Activated CD4-positive, CD25-positive, alpha-beta regulatory T cell treated with anti-CD3 and anti-CD28 coated beads, Interleukin-2, amount 50 U/mL, for 72 hours (primary cell): ENCODE measurements at places on chromosomes 2 and 18.
A peak's percentile ranks its signal among the peaks of the same experiment; 100 is the strongest.

DNA sequence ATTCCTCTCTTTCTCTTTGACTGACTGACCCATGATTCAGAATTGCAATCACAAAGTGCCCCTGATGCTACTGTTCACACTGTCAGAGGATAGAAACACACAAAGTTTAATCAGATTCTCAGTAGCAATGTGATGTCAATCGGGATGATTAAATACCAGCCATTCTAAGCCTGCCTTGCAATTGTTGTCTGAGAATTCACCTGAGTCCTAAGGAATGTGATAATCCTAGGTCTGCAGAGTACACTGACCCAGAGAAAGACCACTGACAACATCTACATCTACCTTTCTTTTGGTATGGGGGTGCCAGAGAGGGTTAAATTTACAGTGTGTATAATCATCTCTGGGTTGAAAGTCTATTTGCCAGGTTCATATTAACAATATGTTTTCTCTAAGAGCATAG, 883.3 kb downstream of the NRXN1 start:
- DNase-seq: no peak

DNA sequence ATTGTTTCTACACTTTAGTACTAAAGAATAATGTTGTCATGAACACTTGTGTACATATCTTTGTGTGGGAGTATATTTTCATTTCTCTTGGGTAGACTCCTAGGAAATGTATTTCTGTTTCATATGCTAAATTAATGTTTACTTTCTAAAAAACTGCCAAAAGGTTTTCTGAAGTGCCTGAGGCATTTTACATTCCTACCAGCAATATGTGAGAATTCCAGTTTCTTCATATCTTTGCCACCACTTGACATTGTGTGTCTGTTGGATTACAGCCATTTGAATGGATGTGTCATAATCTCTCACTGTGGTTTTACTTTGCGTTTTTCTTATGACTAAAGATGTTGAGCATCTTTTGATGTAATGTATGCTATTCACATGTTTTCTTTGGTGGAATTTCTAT, 428.2 kb upstream of the KCNH7 start:
- DNase-seq: no peak

- DNase-seq: no peak
Measured at GRCh38 chr2:66517772-66518171, 82.8 kb downstream of the MEIS1 start.

- DNase-seq: no peak
Measured at GRCh38 chr2:120465012-120465700, 119.2 kb downstream of the INHBB start.

DNA sequence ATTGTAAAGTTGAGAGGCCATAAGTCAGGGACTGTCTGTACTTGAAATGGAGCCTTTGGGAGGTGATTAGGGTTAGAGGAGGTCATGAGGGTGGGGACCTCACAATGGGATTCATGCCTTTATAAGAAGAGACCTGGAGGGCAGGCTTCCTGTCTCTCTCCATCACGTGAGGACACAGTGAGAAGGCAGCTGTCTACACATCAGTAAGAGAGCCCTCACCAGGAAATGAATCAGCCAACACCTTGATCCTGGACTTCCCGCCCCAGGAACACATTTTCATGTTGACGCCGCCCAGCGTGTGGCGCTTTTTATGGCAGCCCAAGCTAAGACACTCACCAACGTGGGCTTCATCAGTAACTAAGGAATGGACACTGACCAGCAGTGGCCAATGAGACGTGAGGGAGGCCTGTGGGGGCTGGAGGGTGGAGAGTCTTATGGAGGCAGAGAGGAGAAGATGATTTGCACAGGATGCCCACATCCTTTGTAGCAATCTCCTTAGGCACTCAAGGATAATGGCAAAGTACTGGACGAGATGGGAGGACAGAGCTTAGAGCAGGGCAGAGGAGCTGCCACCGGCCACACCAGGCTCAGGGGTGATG, 162.7 kb downstream of the EIPR1 start:
- DNase-seq: no peak

GRCh38 chr2:127453013-127453391, 34.8 kb downstream of the PROC start:
- DNase-seq: no peak

DNA sequence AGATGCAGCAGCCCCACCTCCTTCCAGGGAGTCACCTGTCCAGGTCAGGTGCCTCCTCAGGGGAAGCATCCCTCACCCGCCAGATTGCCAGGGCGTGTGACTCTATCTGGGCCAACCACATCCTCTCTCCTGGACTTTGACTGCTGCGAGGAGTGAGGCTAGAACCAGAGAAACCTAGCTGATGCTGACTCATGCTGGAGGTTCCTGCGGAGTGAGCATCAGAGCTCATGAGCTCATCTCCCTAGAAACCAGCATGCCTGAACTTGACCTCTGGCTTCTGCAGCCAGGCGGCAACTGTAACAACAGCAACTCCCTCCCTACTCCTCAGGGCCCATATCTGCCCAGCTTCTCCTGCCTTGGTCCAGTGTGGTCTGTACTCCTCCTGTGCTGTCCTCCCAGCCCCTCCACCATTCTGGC, 28.3 kb upstream of the NT5DC4 start:
- peak; percentile 45 for DNase-seq

DNA sequence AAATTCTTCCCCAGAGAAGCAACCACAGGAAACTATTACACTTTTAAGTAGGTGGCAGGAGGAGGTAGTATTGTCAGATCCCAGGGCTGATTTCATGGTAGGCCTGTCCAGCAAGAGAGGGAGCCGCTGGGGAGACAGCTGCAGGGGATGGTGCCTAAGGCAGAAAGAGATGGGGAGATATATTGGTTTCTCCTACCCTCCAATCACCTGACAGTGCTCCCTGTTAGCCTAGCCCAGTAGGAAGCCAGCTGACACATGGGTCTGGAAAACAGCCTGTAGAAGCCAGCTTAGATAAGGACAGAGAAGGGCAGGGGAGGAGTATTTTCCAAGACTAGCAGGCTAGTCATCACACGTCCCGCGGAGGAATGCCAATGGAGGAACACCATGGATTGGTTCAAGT, 8.2 kb upstream of the SPOPL start:
- DNase-seq: no peak

- DNase-seq: no peak
Measured at GRCh38 chr2:220315098-220315823, 687.8 kb downstream of the SLC4A3 start.

DNA sequence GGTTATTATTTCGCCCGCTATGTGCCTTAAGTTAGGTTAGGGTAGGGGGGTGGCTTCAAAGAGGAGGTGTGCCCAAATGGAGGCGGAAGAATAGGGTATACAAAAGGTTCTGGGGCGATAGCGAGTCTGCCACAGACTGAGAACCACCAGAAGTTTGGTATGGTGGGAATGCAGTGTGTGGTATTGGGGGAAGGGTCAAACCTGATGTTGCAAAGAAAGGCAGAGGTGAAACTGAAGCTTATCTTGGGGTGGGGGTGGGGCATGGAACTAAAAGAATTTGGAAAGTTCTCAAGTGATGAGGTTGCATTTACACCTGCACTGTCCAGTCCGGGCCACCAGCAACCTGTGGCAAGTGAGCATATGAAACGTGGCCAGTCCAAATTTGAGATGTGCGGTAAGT, 11.8 kb upstream of the CCBE1 start:
- DNase-seq: no peak

GRCh38 chr2:9914384-9915065, 37.0 kb upstream of the GRHL1 start:
- peak; percentile 48 for DNase-seq

DNA sequence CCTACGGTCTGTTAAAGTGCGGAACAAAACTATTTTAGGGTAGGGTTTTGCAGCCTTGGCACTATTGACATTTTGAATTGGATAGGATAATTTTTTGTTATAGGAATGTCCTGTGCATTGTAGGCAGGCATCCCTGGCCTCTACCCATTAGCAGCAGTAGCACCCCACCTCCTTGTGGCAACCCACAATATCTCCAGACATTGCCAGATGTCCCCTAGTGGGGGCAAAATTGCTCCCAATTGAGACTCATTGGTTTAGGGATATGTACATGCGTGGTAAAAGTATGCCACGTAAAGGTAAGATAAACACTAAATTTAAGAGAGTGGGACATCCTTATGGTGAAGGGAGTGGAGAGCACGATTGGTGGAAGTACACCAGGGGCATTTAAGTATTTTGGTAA, 4.6 kb downstream of the MIB1 start:
- DNase-seq: no peak

DNA sequence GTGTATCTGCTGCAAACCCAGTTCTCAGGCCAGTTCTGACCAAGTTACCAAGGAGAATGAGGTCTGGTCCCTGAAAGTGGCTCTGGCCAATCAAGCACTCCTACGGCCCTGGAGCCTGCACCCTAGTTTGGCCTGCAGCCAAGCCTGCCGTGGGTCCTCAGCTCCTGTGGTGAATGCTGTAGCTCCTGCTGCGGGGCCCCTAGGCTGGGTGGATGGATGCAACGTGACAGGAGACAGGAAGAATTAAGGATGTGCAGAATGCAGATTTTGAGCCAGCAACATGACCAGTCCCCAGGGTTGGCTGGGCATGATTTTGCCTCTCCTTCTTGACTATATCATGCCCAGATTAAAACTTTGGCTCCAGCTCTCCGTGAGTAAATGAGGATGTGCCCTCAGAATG, 97.2 kb downstream of the SMAD7 start:
- DNase-seq: no peak

GRCh38 chr2:236360496-236360895, 96.3 kb upstream of the ASB18 start:
- DNase-seq: no peak

- DNase-seq: no peak
Measured at GRCh38 chr2:24877646-24878045, 42.4 kb downstream of the ADCY3 start.

DNA sequence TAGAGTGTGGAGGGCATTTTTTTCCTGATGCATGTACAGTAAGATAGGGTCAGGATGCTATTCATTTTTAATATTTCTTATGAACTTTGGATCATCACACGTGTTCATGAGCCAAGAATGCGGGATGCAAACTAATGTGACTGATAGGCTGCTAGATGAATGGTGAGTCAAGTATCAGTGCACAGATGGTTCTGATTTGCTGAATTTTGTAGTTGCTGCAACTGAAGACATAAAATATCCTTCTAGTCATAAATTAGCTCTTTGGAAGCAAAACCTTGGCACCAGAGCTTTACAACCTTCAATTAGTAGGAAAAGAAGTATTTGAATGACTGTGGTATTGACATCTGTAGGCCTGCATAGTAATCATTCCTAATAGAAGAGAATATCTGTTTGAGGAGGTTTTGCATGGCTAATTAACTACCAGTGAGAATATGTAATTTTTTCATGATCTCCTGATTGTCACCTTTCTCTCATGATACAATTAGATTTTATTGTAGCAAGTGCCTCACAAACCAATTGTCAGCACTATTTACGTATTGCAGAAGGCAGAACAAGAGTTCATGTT, 94.0 kb downstream of the VRK2 start:
- DNase-seq: no peak

- DNase-seq: no peak
Measured at GRCh38 chr2:200702044-200702443, 109.7 kb upstream of the BZW1 start.

GRCh38 chr2:38294597-38294996, 82.5 kb downstream of the ATL2 start:
- DNase-seq: no peak

DNA sequence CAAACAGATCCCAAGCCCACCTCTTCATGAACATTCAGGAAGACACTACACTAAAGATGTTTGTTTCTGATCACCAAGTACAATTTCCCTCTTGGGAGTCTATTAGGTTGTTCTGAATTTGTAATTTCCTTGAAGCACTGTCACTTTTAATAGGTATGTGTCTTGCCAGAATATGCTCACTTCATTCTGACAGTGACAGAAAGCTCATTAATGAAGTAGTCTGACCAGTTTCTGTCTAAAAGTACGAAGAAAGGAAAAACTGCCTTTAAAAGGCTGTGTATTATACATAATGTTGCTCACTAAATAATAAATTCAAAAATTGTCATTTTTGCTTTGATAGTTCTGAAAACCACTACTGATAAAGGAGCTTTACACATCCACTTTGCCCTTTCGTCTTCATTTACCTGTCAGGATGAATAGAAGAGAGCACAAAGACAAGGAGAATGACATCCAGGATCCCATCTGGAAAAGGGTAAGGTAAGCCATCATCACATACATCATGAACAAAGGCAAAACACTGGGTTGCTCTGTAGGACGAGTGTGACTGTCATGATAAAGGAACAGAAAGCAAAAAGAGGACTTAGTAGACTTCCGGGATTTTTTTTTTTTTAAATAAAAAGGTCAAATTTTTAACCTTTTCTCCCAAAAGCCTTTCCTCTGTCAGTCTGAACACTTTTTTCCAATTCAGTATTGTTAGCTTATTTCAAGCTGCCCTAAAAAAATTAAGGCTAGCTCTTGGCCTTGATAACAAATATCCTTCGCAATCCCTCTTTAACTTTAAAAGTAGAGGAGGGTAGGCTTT, 103.4 kb downstream of the METTL8 start:
- no peak for DNase-seq

- DNase-seq: no peak
Measured at GRCh38 chr2:165575044-165575615, 105.6 kb downstream of the CSRNP3 start.

GRCh38 chr18:63379639-63379962, 12.6 kb upstream of the KDSR start:
- no peak for DNase-seq

- DNase-seq: no peak
Measured at GRCh38 chr2:223970343-223971128, 13.3 kb downstream of the MRPL44 start.

GRCh38 chr2:29615183-29615582, 306.2 kb downstream of the ALK start:
- no peak for DNase-seq

GRCh38 chr2:115649731-115650130, 1207.3 kb downstream of the DPP10 start:
- no peak for DNase-seq

DNA sequence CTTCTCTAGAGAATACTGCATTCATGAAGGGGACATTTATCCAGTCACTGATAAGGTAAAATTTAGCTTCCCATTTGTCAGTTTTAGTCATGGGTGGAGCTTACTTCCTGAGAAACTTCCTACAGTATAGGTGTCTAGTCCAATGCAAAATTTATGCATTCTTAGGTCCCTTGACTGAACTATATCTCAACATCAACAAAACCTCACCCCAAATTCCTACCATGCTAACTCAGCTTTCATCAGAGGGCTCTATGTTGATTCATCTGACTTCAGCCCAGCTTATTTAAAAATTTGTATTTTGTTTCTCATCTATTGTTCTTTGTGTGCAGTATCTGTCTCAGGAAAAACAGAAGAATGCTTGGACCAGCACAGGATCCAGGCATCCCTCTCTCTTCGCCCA, 296.4 kb upstream of the ACVR2A start:
- DNase-seq: no peak

- no peak for DNase-seq
Measured at GRCh38 chr2:170467568-170468422, 247.3 kb upstream of the SP5 start.

- DNase-seq: no peak
Measured at GRCh38 chr2:179106342-179106675, 56.4 kb upstream of the CCDC141 start.
